ENCODE measurements at places on chromosomes 3 and 15. TPM values are rescaled to one million over a fixed set of nuclear protein-coding genes. Genes with fewer than 3 reads are reported as not detected.

DNA sequence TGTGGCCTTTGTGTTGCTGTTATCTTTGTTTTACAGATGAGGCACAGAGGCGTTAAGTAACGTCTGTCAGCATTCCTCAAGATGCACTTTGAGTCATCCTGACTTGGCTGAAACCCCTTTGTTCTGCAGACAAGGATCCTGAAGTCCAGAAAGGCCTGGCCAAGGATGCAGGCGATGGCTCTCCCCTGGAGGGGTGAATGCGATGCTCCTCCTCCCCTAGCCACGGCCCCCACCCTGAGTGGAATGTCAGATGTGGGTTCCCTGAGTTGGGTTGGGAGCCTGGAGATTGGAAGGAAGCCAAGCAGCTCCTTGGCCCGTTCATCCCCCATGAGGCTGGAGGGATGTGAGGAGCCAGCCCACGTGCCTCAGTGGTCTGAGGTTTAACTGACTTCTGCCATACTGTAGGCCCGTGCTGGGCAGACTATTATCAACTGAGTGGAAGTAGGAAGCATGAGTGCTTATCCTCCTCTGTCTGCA is 43.3 kb downstream of the POMGNT2 start:
- H3K27me3 ChIP-seq: no peaks in the 10 kb centered on the region
- no peak overlapping the region for H3K27ac ChIP-seq
- no peak overlapping the region for H3K4me3 ChIP-seq
- no peak for DNase-seq
- no peaks in the 10 kb centered on the region for H3K4me1 ChIP-seq
- H3K36me3 ChIP-seq: no peaks in the 10 kb centered on the region

DNA sequence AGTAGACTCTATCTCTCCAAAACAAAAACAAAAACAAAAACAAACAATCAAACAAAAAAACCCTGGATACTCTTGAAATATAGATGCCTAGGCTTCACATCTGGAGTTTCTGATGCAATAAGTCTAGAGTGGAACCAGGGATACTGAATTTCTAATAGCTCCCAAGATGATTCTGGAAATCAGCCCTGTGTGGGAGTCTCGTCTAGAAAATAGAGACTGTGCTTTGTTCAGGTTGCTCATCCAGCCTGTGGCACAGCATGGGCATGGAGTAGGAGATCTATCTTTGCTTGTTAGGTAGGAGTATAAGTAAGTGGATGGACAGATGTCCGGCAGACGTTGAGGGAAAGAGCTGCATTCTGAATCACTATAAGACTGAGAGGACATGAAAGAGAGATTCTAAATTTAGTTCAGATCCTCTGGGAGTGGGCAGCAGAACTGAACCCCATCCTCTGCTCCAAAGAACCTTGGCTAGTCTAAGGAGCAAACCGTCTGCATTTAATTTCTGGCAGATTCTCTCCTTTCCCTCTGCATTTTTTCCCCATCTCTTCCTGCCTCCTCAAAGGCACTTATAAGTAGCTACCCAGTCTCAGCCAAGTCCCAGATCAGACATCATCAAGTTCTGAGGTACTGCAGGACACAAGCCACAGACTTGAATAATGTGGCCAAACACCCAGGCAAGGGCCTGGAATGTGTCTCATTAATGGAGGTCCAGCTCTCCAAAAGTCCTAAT is 92.6 kb upstream of the STRIT1 start:
- no peak overlapping the region for H3K27ac ChIP-seq
- H3K4me3 ChIP-seq: no peak overlapping the region
- H3K36me3 ChIP-seq: no peaks in the 10 kb centered on the region
- H3K27me3 ChIP-seq: no peaks in the 10 kb centered on the region

DNA sequence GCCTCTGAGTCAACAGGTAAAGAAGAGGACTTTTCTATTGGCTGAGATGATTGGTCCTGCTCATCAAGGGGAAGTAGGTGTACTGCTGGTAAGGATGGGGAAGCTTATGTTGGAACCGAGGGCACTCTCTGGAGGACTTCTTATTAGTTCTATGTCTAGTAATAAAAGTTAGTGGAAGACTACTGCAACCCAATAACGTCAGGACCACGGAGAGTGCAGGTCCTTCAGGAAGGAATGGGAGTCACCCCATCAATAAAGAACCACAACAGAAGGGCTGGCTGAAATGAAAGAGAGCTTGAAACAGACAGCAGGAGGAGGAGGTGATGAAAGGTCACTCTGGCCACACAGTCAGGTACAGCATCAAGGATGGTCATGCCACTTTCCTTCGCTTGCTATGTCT is 68.8 kb upstream of the PRR23E start:
- H3K4me1 ChIP-seq: no peaks in the 10 kb centered on the region
- no peaks in the 10 kb centered on the region for H3K27me3 ChIP-seq
- H3K4me3 ChIP-seq: no peak overlapping the region
- no peak for DNase-seq

Gene SLC12A1
- 0.23 TPM for total RNA-seq

DNA sequence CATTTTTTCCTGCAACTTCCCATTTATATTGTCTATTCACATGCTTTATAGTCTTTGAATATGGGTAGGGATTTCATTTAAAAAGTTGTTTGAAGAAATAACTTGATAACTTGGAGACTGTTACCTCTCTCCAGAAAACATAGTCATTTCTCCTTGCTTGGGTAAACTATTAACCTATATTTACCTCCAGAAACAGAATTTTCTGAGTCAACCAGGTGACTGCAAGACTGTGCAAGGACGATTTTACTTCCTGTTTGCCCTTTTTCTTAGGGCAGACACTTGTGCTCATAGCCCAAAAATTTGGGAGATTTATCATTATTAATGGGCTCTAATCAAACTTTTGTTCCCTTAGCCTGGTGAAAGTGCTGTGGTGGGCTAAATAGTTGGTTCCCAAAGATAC is 14.3 kb upstream of the MOBP start:
- no peaks in the 10 kb centered on the region for H3K4me1 ChIP-seq
- DNase-seq: no peak
- no peak overlapping the region for H3K27ac ChIP-seq
- H3K27me3 ChIP-seq: no peaks in the 10 kb centered on the region

DNA sequence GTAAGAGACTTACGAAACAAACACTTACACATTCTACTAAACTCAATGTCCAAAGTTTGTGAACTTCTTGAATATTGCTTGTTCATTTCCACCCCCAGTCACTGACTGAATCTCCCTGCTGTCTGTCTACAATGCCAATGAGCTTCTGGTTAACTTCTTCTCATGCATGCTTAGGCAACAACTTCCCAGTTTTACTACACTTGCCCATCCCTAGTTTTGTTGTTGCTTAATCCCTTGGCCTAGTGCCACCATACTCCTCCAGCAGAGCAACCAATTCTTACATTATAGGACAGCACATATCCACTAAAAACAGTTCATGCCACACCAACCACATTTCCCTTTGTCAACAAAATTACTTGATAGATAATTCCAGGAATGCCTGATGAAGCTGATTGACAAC is 40.9 kb upstream of the CCR2 start:
- no peak overlapping the region for H3K4me3 ChIP-seq
- H3K36me3 ChIP-seq: no peaks in the 10 kb centered on the region
- H3K27me3 ChIP-seq: no peaks in the 10 kb centered on the region
- DNase-seq: no peak
- peaks cover 11% of the 10 kb centered on the region for H3K4me1 ChIP-seq
- no peak overlapping the region for H3K27ac ChIP-seq

All from pancreas (tissue), 10 donors.